T-helper 2 cell (primary cell): ENCODE measurements at places on chromosomes 7 and 10.

DNA sequence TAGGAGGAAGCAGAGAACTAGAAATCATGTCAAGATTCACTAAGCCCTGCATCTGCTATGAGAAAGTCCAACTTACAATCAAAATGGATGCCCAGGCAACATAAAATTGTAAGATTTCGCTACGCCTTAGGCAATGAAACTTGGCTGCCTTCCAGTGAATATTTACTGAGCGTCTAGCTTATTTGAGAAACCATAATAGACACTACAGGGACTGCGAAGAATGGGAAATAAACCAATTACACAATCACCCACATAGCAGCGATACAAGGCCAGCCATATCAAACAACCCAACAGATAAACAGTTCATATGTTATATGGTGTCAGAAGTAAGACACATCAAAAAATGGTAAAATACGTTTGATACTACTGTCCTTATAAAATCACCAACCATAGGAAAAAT is 545.0 kb upstream of the C7orf33 start:
- DNase-seq = no peak

DNA sequence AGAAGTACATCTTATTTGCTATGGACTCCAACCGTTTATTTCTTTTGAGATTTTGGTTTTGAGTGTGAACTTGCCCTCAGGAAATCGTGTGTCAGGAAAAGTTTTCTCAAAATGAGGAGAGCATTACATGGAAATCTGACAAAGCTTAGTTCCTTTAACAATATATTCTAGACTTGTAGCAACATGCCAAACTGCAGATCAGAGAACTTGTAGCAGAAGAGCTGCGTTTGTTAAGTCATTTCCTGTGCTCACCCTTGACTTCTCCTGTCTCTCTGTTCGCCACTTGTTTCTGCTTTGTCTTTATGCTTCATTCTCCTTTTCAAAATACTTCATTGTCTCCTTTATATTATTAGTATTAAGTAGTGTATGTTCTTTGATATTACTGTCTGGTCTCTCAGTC is 116.6 kb upstream of the FOXP2 start:
- DNase-seq = no peak

DNA sequence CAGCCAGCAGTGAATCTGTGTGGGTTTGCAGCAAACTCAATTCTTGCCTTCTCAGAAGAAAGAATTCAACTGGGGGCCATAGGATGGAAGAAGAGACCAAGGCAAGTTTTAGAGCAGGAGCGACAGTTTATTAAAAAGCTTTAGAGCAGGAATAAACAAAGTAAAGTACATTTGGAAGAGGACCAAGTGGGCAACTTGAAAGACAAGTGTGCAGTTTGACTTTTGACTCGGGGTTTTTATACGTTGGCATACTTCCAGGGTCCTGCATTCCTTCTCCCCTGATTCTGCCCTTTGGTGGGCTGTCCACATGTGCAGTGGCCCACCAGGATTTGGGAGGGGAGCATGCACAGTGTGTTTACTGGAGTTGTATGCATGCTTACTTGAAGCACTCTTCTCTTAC is 3.0 kb upstream of the ANKRD22 start:
- DNase-seq = no peak

- no peak for DNase-seq
Observed at GRCh38 chr10:60495338-60496055, 105.8 kb upstream of the ANK3 start.

DNA sequence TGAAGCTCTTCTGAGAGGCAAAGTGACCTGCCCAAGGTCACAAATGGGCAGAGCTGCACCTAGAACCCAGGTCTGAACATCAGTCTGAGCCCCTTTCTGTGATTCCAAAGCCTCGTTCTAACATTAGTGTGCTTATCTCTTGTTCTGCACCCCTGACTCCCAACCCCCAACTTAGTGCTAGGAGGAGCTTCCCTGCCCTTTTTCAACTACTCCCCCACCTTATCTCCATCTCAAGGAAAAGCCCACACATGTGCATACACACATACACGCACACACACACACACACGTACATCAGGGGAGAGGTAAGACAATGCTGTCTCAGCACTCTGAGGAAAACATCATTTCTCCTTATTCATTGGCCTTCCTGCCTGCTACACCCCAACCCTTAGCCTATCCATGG is 8.3 kb downstream of the PRRT4 start:
- DNase-seq = no peak

DNA sequence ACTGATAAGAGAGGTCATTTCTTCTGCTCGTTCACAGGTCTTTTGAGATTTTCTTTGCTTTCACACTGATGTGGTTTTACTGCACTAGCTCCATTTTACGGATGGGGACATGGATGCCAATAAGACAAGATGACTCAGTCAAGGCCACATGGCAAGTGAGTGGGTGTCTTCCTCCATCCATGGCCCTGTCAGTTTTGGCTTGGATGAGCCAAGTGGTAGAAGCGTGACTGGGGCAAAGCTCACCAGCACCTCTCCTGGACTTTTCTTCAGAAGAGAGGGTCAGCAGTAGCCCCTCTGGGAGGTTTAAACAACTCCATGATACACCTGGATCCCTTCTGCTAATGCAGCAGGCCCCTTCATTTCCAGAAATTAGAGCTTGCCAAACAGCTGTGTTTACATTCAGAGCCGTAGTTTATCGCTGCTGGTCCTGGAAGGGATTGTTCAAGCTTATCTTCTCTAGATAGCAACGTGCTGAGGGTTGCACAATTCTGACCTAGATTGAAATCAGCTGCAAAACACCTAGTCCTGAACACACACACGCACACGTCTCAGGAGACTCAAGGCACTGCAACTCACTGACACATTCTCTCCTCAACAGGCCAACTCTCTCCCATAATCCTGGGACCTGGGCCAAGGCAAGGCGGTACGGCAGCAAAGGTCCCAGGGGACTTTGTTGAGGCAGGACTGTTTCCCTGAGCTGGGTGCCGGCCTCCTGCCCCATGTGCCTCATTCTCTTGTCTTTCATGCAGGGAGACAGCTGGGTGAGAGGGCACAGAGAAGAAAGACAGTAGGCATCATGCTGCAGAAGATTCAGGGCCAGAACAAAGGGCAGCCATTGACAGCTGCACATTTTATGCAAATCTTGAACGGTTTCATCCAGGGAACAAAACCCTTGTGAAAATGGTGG is 14.2 kb upstream of the PDCD4 start:
- peak; percentile 49 for DNase-seq

DNA sequence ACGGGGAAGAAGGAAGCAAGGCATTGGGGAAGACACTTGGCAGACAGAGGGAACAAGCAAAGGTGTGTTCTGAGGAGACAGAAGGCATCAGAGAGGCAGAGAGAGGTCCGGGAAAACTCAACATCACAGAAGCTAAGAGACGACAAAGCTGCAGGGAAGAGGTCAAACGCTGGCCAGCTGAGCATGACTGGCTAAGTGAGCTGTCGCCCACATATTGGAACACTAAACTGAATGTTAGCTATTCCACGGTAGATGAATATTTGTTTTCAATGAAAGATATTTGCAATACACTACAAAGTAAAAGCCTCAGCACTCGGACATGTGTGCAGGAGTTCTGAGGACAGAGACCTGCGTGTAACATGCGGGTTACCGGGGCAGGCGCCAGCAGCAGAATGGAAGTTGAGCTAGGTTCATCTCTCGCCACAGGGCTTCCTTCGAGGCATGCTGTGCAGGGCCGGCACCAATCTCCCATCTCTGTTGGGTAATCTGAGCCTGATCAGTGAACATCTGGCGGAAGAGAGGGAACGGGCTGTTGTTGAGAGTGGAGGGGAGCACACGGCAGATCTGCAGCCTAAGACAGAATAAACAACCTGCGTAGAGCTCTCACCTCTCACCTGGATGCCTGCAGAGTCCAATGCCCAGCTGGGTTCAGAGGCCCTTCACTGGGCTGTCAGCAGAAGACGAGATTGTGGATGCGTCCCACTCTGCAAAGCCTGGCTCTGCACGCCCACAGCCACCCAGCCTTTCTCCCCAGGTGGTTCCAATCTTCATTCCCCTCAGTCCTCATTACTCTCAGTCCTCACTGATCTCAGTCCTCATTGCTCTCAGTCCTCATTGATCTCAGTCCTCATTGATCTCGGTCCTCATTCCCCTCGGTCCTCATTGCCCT is 35.9 kb downstream of the INSIG1 start:
- no peak for DNase-seq
